IPS DF 6.9 (cell line): ENCODE measurements at places on chromosomes 3 and 15.

DNA sequence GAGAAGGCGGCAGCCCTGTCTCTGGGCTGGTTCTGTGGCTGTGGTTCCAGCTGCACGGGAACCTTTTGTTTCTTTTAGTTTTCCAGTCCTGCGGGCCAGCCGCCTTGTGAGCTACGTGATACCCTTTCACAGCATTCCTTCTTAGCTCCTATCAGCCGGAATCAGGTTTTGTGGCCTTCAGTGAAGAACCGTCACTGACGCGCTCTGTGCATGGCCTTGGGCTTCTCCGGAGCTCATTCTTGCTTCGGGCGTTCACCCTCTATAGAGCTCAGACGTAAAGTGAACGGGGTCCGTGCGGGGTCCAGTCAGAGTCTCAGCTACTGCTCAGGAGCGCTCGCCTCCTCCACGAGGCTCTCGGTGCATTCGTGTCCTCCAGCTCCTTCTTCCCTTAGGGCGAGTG is 166.7 kb downstream of the FAM43A start:
- H3K36me3 ChIP-seq: no peaks in the 10 kb centered on the region
- no peak overlapping the region for H3K4me3 ChIP-seq
- H3K27me3 ChIP-seq: no peaks in the 10 kb centered on the region

GRCh38 chr15:59166166-59166565 is 40.5 kb upstream of the LDHAL6B start:
- no peak overlapping the region for H3K27ac ChIP-seq
- no peak for DNase-seq
- no peaks in the 10 kb centered on the region for H3K27me3 ChIP-seq
- 0 out of 2 replicates have a peak, but pooled peaks cover 1% of the 10 kb centered on the region for H3K4me1 ChIP-seq
- peaks cover 5% of the 10 kb centered on the region; the same call in 1 of the 2 replicates for H3K36me3 ChIP-seq

- no peak overlapping the region for H3K27ac ChIP-seq
- no peaks in the 10 kb centered on the region for H3K4me1 ChIP-seq
- no peaks in the 10 kb centered on the region for H3K27me3 ChIP-seq
Observed at GRCh38 chr3:124428372-124429128, 301.7 kb upstream of the UMPS start.

GRCh38 chr3:95721938-95722337 is 1092.5 kb upstream of the EPHA6 start:
- H3K27ac ChIP-seq: no peak overlapping the region
- no peaks in the 10 kb centered on the region for H3K36me3 ChIP-seq
- H3K27me3 ChIP-seq: no peaks in the 10 kb centered on the region
- no peaks in the 10 kb centered on the region for H3K4me1 ChIP-seq
- H3K4me3 ChIP-seq: no peak overlapping the region

DNA sequence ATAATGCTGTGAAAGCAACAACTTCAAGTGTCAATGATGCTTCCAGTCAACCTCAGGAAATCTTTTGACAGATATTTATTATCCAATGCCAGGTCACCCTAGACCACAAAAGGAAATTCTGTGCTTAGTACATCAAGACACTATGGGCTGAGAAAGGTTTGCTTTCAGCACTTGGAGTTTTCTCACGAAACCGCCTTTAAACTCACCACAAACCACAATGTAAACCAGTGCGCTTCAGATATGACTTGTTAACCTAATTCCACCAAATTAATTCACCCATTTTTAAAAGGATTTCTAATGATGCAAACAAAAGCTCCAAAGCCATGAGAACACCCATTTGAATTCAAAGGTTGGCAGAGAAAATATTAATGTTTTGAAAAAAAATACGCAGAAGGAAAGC is 292.9 kb upstream of the NR2F2 start:
- H3K27ac ChIP-seq: no peak overlapping the region
- no peaks in the 10 kb centered on the region for H3K36me3 ChIP-seq
- no peak for DNase-seq
- H3K27me3 ChIP-seq: 0 out of 2 replicates have a peak, but pooled peaks cover 1% of the 10 kb centered on the region
- no peaks in the 10 kb centered on the region for H3K4me1 ChIP-seq

DNA sequence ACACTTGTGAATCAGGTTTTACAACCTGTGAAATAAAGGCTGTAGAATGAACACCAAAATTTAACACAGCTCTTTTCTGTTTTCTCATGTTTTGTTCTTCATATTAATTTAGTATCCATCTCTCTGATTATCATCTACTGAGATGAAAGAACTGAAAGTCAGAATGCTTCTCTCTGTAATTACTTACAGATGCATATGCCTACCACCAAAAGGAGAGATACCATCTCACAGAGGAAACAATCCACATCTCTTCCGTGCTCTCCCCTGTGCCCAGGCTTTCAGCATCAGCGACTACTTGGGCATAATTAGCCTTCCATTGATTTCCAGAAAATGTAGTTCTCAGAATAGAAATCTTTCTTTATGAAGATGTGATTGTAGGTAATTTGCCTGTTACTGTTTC is 741.4 kb downstream of the GRM7 start:
- no peaks in the 10 kb centered on the region for H3K4me1 ChIP-seq
- H3K27ac ChIP-seq: no peak overlapping the region
- no peaks in the 10 kb centered on the region for H3K27me3 ChIP-seq

- H3K4me3 ChIP-seq: no peak overlapping the region
- no peaks in the 10 kb centered on the region for H3K36me3 ChIP-seq
- H3K27ac ChIP-seq: no peak overlapping the region
- DNase-seq: no peak
- no peaks in the 10 kb centered on the region for H3K4me1 ChIP-seq
Observed at GRCh38 chr3:89504432-89504831, 397.0 kb downstream of the EPHA3 start.

DNA sequence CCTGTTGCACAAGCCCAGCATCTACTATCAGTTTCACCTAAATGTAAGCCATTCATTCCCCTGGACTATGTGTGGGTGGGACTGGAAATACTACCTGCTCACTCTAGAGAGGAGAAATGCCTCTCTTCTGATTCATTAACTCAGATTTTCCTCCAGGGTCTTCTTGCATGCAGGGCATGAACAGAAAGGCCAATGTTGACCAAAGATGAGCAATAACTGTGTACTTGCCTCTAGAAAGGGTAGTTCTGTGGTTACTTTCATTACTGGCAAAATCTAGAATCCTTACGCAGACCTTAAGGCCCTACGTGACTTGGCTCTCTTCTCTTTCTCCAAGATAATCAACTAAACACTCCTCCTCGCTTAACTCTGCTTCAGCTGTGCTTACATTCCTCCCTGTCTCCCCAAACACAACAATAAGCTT is 81.4 kb upstream of the PSMD6 start:
- H3K4me1 ChIP-seq: peaks cover 3% of the 10 kb centered on the region; the same call in 1 of the 2 replicates
- no peak overlapping the region for H3K27ac ChIP-seq
- no peaks in the 10 kb centered on the region for H3K36me3 ChIP-seq
- H3K4me3 ChIP-seq: no peak overlapping the region
- H3K27me3 ChIP-seq: no peaks in the 10 kb centered on the region

GRCh38 chr3:168124291-168124690 is 28.6 kb upstream of the GOLIM4 start:
- H3K36me3 ChIP-seq: no peaks in the 10 kb centered on the region
- no peaks in the 10 kb centered on the region for H3K4me1 ChIP-seq
- H3K4me3 ChIP-seq: no peak overlapping the region
- no peak overlapping the region for H3K27ac ChIP-seq

GRCh38 chr3:154243353-154243752 is 80.9 kb downstream of the DHX36 start:
- no peaks in the 10 kb centered on the region for H3K27me3 ChIP-seq
- no peak overlapping the region for H3K27ac ChIP-seq
- no peaks in the 10 kb centered on the region for H3K36me3 ChIP-seq

GRCh38 chr3:22966349-22966748 is 236.8 kb upstream of the UBE2E2 start:
- H3K4me1 ChIP-seq: no peaks in the 10 kb centered on the region; the same call in 1 of the 2 replicates
- no peaks in the 10 kb centered on the region for H3K36me3 ChIP-seq
- H3K27me3 ChIP-seq: no peaks in the 10 kb centered on the region

DNA sequence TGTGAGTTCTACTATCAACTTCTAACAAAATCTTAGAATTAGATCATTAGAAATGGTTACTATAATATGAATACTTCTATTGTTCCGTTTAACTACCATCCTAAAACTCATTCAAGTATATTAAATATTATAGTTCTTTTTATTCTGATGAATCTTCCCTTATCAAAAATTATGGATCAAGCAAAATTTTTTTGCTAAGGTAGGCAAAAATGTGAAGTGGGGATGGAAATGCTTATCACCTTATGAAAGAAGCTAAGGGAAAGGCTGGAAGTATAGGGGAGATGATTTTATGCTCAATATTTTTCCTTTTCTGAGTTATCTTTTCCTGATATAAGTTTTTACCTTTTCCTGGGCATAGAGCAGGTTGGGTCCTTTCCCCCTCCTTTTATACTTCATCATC is 40.7 kb upstream of the CCDC39 start:
- DNase-seq: no peak
- no peak overlapping the region for H3K4me3 ChIP-seq
- H3K27ac ChIP-seq: no peak overlapping the region

GRCh38 chr3:188164248-188164687 is 10.3 kb downstream of the LPP start:
- H3K4me3 ChIP-seq: no peak overlapping the region
- no peak overlapping the region for H3K27ac ChIP-seq
- no peaks in the 10 kb centered on the region for H3K27me3 ChIP-seq
- no peak for DNase-seq

DNA sequence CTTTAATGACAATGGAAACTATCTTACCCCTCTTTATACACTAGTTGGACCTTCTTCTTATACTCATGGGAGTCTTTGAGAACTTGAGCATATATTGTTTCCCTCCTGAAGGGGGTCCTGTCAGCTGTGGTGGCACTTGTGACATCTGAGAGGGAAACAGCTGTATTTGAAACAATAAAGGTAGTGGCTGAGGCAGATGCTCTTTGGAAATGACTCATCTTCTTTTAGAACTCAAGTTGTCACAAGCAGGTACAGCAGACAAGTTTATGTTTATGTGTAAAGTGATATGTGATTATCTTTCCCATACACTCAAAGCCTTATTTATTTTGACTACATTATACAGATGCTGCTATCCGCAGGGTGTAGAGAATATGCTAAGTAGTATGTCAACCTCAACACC is 220.0 kb upstream of the GRM7 start:
- H3K4me1 ChIP-seq: no peaks in the 10 kb centered on the region
- no peaks in the 10 kb centered on the region for H3K27me3 ChIP-seq
- no peak overlapping the region for H3K4me3 ChIP-seq
- no peak overlapping the region for H3K27ac ChIP-seq
- DNase-seq: no peak

GRCh38 chr15:55017635-55018034 is 179.1 kb downstream of the RSL24D1 start:
- H3K4me1 ChIP-seq: no peaks in the 10 kb centered on the region
- H3K4me3 ChIP-seq: no peak overlapping the region
- no peak for DNase-seq
- H3K36me3 ChIP-seq: no peaks in the 10 kb centered on the region
- no peak overlapping the region for H3K27ac ChIP-seq
- H3K27me3 ChIP-seq: no peaks in the 10 kb centered on the region

DNA sequence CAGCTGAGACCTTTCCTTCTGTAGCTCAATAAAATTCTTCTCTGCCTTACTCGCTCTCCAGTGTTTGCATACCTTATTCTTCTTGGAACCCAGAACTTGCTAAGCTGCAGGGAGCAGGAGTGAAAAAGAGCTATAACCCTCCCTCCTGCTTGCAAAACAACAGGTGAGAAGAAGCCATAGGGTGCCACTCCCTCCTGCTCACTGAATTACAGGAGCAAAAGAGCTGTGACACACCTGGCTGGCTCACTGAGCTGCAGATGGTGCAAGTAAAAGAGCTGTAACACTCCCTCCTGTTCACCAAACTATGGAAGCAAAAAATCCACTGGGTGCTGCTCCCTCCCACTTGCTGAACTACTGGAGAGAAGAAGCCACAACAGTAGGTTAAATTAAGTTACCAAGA is 44.2 kb upstream of the C2CD4B start:
- no peaks in the 10 kb centered on the region for H3K4me1 ChIP-seq
- no peak overlapping the region for H3K27ac ChIP-seq
- no peaks in the 10 kb centered on the region for H3K36me3 ChIP-seq
- DNase-seq: no peak

- no peaks in the 10 kb centered on the region for H3K27me3 ChIP-seq
- H3K4me1 ChIP-seq: no peaks in the 10 kb centered on the region
- no peaks in the 10 kb centered on the region for H3K36me3 ChIP-seq
- no peak overlapping the region for H3K4me3 ChIP-seq
Observed at GRCh38 chr3:103337179-103337845, 902.5 kb downstream of the ZPLD1 start.

DNA sequence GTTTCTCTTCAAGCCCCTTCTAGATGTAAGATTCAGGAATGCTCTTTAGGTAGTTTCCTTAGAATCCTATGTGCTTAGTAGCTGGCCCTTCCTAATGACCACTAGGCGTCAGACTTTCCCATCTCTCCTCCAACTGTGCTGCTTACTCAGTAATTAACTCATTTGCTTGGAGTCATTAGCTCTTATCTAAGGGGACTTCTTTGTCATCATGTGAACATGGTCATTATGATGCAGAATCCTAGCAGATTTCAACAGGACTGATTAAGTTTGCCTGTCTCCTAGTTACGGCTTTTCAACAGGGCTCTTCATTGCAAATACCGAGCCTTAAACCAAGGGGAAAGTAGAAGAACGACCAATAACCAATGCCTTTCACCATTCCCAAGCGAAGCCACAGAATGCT is 46.4 kb downstream of the GJD2 start:
- H3K27ac ChIP-seq: no peak overlapping the region
- no peak overlapping the region for H3K4me3 ChIP-seq
- no peaks in the 10 kb centered on the region for H3K36me3 ChIP-seq
- no peaks in the 10 kb centered on the region for H3K27me3 ChIP-seq

DNA sequence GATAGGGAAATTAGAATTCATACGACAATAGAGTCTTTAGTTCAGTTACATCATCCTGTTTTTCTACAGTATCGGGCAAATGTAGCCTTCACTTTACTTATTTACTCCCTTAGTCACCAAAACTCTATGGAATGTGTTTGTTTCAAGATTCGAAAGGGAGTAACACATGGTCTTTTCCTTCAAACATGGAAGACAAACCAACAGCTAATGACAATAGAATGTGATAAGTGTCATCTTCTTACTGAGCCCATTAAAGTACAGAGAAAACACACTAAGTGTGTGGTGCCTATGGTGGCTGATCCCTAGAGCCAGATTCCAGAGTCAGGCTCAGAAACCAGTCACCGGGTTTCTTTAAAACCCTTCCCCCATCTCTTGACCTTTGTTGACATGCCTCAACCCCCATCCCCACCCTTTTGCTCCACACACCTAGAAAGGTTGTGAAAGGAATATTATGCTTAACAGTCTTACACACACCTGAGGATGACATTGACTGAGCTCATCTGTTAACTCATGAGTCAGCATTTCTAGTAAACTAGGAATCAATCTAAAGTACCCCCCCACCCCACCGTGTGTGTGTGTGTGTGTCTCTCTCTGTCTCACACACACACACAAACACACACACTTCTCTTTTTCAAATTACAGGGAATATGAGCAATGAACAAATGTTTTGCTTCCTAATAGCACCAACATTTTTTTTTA is 549.6 kb upstream of the CCDC54 start:
- peaks cover 2% of the 10 kb centered on the region; the same call in 1 of the 2 replicates for H3K4me1 ChIP-seq
- H3K27me3 ChIP-seq: no peaks in the 10 kb centered on the region
- H3K36me3 ChIP-seq: peaks cover 2% of the 10 kb centered on the region; the same call in 1 of the 2 replicates
- no peak for DNase-seq
